CD4-positive, alpha-beta T cell treated with Interleukin-4 for 4 hours (primary cell): ENCODE measurements at places on chromosomes 3 and 15.

DNA sequence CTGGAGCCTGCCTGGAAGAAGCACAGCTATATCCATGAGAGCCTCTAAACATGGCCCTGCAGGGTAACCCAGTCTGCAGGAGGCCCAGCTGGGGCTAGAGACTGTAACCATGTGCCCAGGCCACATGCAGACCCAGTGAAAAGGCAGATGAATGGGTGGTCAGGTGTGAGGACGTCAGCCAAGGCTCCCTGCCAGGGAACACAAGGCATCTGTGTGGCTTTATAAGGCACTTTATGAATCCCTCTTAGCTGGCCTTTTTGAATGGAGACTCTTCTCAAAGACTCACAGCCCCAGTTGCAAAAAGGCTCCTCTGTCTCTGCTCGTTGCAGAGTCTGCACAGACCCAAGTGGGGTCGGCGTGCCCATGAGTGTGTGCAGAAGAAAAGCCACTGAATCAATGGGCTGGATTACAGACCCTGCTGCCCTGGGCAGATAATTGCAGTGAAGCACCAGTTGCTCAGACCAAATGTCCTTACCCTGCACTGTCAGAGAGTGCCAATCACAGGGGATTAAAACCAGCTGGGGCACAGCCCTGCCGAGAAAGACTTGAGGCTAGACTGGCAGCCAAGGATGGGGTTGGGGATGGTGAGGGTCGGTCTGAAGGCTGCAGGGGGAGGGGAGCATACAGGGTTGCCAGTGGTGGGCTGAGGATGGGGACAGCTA, 154.2 kb downstream of the RAB11A start:
- DNase-seq = no peak

- no peak for DNase-seq
These were observed 34.7 kb downstream of the PIK3CA start for GRCh38 chr3:179182902-179183301.

DNA sequence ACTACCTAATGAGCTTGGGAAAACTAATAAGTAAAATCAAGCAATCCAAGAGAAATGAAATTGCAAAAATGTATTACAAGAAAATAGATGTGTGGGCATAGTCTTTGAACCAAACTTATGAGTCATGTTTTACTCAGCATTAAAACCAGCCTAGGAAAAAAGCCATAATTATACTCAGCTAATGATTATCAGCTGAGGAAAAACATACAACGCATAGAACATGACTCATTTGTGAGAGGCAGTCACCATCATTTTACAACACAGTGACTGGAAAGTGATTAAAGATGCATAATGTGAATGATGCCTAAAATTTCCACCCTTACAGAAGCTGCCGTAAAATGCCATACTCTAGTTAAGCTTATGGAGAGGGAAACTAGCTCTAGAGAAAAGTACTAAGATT, 238.0 kb upstream of the EOMES start:
- no peak for DNase-seq

DNA sequence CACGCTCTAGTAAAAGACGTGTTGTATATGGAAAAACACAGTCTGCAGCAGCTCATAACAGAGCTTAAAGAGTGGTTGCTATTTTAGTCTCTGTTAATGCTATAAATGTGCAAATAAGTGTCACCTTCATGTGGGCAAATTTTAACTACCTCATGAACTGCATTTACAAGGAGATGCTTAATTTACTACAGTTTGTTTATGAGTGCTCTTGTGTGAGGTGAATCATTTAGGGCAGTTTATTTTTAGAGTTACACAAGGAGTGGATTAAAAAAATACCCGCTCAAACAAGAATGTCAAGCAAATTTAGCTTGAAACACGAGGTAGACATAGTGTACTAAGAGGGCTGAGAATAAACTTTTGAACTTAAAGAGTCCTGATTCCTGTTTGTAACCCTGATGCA, 579.0 kb downstream of the MFSD1 start:
- DNase-seq = no peak

DNA sequence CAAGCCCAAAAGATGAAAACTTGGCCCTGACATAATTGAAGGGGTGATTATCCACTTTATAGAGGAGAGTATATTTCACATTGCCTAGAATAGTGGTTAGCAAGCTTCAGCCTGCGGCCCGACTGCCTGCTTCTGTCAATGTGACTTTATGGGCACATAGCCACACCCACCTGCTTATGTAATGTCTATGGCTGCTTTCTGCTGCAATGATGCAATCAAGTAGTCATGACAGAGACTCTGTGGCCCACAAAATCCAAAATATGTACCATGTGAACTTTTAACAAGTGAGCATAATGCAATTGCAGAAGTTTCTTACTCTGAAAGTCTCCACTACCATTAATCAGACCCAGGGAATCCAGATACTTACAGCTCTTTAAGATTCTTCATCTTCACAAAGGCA, 103.1 kb downstream of the LRIG1 start:
- DNase-seq = no peak

GRCh38 chr3:23726811-23727548, 78.8 kb upstream of the UBE2E1 start:
- no peak for DNase-seq

DNA sequence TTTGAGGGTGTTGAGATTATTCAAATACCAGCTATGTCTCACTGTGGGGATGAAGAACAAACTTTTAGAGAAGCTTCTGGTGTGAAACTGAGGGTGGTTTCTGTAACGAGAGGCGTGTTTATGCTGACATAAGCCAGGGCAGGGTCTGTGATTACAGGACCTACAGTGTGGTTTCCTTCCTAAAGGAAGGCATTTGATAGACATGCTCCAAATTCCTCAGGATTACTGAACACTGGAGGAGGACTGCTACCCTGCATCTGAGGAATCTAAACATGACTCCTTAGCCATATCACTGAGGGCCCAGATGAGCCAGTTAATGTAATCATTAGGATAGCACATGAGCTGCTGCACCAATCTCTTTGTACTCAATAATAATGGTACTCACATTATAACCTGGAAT, 328.4 kb upstream of the UMPS start:
- no peak for DNase-seq

DNA sequence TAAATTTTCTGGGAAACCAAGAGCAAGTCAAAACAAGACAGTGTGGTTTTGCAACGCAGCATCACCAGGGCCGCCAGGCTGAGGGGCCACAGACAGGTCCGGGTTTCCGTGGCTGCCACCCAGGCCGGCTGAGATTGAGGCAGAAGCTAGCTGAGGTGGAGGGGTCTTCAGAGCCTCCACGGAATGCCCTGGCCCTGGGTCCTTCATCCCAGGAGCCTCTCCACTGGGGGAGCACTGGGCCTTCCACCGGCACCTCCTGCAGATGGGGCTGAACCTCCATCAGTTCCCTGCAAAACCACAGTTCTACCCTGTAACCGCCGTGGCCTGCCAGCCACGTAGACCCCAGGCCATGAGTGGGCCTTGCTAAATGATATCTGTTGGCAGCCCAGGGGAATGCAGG, 152.7 kb downstream of the CHSY1 start:
- no peak for DNase-seq

- no peak for DNase-seq
These were observed 59.2 kb upstream of the ARHGEF3 start for GRCh38 chr3:56860939-56861338.

GRCh38 chr3:60178931-60179653, 1072.2 kb downstream of the FHIT start:
- DNase-seq = no peak

DNA sequence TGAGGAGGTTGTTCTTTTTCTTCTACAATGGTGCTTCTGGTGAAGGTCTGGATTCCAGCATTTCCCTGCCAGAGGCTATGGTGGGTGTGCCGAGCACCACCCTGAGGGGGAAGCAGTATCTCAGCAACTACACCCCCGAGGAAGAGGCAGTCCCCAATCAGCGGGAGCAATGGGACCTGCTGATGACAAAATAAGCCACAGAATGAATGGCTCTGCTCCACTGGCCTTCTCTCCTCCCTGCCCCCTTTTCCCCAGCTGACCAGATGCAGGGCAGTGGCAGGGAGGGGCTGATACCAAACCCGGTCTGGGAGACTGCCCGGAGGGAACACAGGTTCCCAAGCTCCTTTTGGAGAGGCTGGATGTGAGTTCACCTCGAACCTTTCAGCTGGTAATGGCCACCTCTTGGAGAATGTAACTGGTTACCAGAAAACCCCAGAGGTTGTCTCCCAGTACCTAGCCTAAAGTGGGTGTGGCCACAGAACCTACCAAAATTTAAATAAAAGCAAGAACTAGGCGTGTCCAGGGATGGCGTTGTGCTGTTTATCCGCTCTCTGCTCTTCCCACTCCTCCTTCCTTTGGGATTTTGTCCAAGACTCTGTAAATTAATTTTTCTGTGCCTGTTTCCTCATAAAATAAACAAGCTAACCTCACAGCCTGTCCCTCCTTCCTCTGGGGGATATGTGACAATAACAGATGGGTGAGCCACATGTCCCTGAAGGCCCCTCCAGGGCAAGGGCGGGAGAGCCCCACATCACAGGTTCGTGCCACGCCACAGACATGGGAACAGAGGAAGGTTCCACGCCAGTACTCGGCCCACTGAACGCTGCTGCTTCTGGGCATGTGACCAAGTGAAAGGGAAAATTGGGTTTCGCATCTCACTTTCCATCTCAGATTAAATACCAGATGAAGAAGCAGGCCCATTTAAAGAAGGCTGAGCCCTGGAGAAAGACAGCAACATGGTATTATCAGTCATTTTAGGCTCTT, 35.1 kb upstream of the SPTBN5 start:
- no peak for DNase-seq

DNA sequence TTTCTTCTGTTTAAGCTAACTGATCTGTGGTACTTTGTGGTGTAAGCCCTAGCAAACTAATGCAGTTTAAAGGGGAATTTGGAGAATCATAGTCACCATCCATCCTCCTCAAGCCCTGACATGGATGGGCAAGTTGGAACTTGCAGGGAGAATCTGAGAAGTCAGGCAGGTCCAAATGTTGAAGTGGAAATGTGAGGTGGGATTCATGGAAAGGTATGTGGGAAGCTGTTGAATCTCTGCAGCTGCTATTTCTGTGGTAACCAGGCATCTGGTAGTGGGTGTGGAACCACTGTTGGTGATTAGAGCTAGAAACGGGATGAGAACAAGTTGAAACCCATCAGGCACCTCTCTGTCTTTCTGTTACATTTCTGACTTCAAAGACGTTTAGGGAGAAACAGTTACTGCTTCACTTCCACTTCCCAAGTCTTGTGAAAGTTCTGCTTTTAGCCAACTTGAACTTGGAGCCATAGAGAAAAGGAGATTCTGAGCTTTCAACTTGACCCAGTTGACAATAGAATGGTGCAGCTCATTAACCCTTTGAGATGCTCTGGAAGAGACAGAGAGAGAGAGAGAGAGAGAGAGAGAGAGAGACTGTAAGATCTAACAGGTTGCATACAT, 38.1 kb upstream of the NMNAT3 start:
- no peak for DNase-seq

DNA sequence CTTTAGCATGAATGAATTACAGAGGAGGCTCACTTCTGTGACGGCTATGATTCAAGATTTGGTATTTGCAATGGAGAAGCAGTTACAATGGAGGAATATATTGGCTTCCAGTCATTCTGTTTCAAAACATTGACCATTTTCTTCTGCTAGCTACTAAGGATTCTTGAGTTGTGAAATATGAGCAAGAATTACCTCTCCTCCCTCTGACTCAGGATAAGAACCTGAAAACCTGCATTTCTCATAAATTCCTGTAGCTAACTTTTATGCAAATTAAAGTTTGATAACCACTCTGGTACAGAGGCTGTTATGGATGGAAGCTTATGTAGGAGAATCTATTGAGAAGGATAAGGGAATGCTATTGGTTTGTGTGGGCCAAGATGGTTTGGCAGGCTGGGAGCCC, 84.1 kb upstream of the MYRIP start:
- no peak for DNase-seq

- no peak for DNase-seq
These were observed 16.5 kb downstream of the CCDC66 start for GRCh38 chr3:56573501-56573900.

DNA sequence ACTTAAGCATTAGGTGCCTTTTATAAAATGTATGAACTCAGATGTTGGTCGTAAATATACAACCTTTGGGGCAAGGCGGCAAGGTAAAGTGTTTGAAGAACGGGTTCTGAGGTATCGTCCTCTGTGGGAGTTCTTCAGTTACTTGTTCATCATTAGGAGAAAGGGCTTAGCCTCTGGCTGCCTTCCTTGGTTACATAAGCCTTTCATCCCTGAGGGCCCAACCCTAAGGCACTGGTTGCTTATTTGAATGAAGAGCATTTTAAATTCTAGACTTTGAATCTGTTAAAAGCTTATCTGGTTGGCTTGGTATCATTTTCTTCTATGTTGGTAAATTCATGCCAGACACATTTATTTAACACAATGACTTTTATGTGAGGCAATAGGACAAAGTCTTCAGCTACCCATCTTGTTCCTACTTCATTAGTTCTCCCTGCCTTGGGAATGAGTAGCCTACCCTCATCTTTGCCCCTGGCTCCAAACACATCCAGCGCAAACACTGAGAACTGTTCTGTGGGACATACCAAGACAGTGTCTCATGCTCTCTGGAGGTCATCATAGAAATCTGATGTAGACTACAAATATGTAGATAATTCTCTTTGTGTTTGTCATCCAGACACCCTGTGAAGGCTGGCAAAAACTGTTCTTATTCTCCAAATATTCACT, 12.4 kb upstream of the CCDC80 start:
- DNase-seq = no peak

DNA sequence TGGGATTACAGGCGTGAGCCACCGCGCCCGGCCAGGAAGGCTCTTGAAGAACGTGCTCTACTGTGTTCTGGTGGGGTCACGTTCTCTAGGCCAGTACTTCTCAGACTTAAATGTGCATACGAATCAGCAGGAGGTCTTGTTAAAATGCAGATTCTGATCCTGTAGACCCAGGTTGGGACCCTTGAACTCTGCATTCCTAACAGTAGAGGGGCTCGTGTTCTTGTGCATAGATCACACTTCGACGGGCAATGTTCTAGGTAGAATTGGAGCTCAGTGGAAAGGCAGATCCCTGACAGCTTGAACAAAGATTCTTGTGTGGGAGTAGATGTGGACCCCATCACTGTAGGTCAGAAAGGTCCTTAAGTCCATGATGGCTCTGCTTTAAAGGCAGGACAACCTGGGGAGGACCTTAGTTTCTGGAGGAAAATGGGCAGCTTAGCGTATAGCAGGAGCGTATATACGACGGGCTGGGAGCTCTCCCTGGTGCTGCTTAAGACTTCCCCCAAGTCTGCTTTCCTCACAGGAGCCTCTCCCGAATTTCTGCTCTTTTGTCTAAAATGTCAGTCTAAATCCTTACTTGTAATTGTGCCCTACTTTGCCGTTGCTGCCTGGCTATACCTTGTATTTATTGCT, 16.9 kb upstream of the FAM81A start:
- no peak for DNase-seq

GRCh38 chr3:27633224-27633545, 88.9 kb downstream of the EOMES start:
- no peak for DNase-seq

DNA sequence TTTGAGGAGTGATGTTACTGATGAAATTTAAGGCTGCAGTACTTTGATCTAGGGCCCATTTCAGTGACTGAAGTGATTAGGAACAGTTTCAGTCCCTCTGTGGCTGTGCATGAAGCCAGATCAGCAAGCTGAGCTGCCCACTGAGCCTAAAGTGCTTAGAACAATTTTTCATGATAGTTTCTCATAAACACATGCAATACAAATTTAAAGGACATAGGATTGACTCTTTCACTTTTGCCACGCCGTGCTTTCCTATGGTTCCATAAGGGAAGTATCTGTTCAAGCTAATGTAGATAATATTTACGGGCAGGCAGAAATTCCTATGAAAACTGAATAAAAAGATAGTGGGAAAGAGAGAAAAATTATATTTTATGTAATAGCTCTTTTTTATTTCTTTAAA, 10.6 kb downstream of the ANKUB1 start:
- no peak for DNase-seq

- no peak for DNase-seq
These were observed 108.3 kb downstream of the BCHE start for GRCh38 chr3:165728924-165729323.
